Activated T-helper 17 cell treated with anti-CD3 and anti-CD28 coated beads, Interleukin-2, amount 50 U/mL, for 72 hours (primary cell): ENCODE measurements at places on chromosomes 6 and 20. TPM values are rescaled to one million over a fixed set of nuclear protein-coding genes. Genes with fewer than 3 reads are reported as not detected.

The ARFRP1 gene
- total RNA-seq: 55.8 TPM

The PRELID3B gene
- 77.1 TPM for total RNA-seq

DNA sequence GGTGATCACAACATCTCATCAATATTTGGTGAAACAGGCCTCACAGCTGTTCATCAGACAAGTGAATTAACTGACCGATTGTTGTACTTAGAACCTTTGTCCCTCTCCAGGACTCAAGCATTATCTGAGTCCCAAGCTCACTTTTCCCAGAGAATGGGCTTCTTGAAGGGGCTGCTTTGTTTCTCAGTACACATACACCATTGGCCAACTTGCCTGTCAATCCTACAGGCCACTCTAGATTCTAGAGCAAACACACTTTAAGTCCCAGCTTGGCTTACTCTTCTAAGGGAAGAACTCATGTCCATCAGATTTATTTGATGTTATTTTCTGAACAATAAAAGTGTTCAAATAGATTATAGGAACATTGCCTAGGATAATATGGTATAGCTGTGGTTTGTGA, 249.5 kb downstream of the BCKDHB start:
- no peak overlapping the region for H3K4me3 ChIP-seq
- no peaks in the 10 kb centered on the region for H3K36me3 ChIP-seq
- no peaks in the 10 kb centered on the region for H3K4me1 ChIP-seq
- H3K27me3 ChIP-seq: no peaks in the 10 kb centered on the region

The RHAG gene
- not detected for total RNA-seq

The ID4 gene
- not detected for total RNA-seq
